ENCODE measurements at places on chromosomes 1 and 21.

DNA sequence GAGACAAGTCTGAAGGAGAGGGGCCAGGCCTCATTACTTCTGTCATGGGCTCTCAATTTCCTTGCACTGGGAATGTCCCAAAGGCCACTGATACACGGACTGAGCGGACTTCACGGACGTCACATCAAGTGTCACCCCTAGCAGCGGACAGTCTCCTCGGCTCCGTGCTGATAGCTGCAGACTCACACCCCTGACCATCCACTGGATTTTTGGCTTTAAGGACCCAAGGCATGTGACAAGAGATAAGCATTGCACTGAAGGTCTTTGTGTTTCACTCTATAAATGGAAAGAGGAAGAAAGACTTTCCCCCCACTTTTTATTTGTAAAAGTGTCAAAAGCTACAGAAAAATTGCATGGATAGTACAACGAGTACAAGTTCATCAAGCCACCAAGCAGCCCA is 200.4 kb upstream of the FGGY start:
- no peak for DNase-seq

GRCh38 chr1:3828391-3828790 is 28.6 kb downstream of the CEP104 start:
- no peak for DNase-seq

DNA sequence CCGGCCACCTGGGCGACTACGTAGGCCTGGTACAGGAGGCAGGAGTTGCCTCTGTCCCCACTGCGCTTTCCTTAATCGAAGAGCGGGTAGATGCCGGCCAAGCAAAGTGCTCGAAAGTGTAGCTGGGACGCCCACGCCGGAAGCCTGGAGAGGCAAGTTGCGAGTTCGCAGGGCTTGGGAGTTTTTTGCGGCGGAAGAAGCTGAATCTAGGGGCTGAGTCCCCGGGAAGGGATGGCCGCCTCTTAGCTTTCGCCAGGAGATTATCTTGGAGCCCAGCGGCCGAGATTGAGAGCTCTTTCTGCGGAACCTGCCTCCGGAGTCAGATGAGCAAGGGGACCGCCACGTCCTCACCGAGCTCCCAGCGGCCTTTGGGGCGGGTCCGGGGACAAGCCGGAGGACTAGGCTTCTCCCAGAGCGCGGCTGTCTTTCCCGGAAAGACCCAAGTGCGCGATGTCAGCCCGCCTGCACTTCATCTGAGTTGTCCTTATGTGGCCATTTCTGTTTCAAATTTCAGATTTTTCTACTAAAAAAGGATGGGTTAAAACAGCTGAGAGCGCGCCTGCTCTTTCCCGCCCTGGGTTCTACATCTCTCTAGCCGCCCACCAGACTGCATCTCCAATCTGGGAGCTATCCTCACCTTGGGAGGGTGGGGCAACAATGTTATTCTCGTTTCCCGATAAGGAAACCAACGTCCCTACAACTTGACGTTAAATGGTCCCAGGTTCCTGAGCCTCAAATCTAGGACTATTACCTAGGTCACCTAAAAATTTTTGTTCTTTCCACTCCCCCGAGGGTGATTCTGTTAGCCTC is 12.4 kb upstream of the TBX15 start:
- DNase-seq: no peak

DNA sequence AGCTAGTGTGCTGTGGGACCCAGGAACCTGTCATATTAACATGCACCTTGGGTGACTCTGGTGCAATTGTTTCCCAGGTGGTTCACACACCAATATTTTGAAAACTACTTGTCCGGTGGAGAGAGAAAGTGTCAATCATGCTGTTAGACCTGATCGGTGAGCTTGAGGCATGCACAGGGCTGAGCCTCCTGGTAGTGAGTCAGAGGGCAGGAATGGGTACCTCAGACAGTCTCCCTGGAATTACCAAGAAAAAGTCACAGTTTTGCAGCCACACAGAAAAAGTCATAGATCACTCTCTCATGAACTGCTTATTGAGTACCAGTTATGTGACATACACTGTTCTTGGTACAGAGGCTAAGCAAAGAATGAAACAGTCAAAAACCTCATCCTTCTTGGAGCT is 140.1 kb upstream of the NFIA start:
- DNase-seq: no peak

GRCh38 chr1:208857465-208857864 is 613.3 kb upstream of the PLXNA2 start:
- DNase-seq: no peak

- DNase-seq: no peak
These were observed 156.9 kb downstream of the EDEM3 start for GRCh38 chr1:184597650-184598357.

- peak; percentile 92 for DNase-seq
These were observed 11.5 kb downstream of the ADAMTSL4 start for GRCh38 chr1:150560576-150561253.

GRCh38 chr21:31042080-31042464 is 3.8 kb upstream of the KRTAP19-8 start:
- no peak for DNase-seq

DNA sequence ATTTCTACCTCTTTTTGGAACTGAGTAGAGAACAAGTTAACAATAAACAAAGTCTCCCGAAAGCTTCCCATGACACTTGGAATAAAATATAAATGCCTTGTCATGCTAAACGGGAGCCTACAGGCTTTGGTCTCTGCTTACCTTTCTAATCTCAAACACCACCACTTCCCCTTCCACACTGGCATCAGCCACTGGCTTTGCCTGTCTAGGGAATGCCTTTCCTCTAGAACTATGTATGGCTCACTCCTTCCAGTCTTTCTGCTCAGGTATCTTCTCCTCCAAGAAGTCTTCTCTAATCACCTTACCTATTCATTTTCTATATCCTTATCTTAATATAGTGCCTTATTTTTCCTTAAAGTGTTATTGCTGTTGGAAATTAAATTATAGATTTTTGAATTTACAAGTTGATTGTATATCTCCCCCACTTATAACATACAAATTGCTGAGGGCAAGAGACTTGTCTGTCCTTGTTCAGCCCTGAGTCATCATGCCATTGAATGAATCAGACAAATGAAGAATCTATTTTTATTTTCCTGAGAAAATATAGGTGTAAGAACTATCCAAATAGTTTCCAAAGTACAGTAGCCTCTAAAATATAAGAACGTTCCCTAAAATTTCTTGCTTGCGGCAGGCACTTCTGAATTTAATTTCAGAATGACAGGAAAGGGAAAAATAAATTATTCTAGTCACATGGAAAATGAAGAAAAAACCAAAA is 119.2 kb downstream of the TM2D1 start:
- no peak for DNase-seq

DNA sequence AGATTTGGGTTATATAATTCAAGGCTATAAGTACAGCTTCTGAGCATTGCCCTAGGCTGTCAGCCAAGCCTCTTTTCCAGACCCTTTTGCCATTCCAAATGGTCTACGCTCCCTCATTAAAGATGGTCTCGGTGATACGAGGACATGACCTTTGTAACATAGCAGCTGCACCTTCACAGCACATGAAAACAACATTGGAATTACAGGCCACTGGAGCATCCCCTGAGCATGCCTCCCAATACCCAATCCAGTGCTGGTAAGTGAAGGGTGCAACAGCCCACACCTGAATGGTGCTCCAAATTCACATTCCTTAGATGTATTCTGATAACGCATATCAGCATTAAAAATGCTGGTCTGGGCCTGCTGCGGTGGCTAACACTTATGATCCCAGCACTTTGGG is 20.1 kb upstream of the PTPRF start:
- no peak for DNase-seq

DNA sequence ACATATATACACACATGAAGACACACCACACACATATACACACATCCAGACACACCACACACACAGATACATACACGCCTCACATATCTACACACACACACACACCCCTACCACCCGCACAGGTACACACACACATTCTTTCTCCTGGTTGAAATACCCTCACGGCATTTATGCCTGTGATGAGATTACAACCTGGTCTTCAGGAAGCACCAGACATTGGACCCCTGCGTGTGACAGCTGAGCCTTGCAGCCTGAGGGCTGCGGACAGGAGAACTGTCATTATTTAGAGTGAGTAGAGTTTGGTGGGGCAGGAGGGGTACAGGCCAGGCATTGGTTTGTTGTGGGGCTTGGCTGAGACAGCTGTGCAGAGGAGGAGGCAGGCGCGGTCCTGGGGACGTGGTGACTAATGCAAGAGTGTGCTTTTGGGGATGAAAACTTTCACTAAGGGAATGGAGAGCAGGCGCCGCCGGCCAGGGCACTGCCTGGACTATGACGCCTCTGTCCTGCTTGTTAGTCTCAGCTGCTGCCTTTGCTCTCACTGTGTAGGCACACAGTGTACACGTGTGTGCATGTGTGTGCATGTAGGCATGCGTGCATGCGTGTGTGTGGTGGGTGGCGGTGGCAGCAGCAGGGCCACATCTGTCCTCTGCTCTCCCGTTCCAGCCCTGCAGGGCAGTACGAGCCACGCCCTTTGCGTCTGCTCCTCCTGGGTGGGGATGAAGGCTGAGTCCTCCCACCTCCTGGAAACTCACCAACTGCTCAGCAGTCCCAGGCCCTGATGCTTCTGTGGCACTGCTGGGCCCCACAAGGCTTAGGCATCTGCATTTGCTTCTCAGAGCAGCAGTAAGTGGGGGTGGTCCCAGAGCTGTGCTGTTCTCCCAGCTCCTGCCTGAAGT is 57.6 kb downstream of the SPSB1 start:
- no peak for DNase-seq

GRCh38 chr1:209791920-209792319 is 7.6 kb upstream of the C1orf74 start:
- DNase-seq: no peak

DNA sequence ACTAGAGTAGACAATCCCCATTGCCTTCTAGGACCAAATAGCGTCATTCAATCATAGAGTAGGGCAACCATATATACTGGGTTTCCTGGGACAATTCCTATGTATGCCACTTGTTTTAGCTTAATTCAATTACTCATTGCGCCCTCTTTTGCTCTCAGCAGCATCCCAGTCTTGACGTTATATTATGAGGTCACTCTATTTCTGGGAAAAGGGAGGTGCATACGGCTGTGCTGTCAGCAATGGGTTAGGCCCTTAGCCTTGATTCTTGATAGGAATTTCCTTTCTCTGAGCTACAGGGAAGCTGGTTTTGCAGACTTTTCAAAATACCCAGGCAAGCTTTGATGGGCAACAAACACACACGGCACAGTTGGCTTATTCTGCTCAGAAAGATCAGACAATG is 4.4 kb upstream of the KAZN start:
- DNase-seq: no peak

GRCh38 chr1:62784509-62785365 is 805 bp downstream of the ATG4C start:
- DNase-seq: no peak

GRCh38 chr1:24474193-24474592 is 28.4 kb upstream of the RCAN3 start:
- DNase-seq: no peak

DNA sequence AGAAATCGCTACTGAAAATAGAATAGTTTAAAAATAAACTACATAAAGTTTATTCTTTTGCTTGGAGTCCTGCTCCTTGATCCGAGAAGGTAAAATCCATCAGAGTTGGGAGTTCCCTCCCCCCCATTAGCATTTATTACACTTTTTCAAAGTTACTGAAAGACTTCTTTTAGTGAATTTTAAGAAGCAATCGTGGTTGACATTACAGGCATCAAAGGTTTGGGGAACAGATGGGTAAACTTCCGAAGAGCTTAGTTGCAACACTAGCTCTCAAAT is 31.0 kb upstream of the NFIA start:
- no peak for DNase-seq

DNA sequence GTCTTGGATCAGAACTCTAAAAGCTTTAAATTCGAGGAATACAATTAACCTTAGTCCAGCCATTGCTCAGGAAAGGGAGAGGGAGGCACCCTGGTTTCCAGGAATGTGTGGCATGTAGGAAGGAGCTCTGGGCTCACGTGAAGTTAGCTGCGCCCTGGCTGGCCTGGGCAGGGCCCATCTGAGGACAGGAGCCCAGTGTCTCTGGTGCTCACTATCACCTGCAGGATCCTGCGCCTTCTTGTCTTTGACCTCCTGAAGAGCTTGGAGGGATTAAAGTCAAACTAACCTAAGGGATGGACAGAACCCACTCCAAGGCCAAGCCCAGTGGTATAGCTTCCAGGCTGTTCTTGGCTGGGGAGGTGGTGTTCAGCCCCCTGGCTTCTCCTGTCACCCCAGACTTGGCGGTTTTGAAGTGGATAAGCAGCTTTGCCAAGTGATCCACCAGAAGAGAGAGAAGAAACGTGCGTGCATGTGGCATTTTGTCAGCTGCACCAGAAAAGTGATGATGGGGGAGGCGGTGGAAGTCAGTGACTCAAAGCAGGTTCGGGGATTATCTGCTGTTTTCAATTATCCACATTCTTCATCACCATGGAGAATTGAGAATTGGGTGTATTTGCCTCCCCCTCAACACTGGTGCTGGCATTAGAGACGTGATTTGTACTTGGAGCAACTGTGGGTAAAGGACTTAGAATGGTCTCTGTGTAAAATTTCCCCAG is 11.9 kb upstream of the KCNN3 start:
- no peak for DNase-seq

DNA sequence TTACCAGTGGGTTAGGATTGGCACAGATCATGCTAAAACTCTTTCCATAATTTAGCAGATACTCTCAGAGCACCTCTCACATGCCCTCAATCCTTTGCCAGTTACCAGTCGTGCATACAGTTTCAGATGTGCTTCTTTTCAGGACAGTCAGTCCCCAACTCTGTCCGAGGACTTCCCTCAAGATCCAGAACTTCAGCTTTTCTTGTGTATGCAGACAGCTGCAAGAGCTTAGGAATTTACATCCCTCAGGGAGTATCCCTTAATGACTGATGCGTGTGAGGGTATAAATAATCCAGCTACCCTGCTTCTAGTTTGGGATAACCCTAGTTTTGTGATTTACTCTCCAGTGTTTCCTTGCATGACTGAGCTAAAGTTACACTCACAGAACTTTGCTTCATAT is 393.0 kb upstream of the PLXNA2 start:
- DNase-seq: no peak

DNA sequence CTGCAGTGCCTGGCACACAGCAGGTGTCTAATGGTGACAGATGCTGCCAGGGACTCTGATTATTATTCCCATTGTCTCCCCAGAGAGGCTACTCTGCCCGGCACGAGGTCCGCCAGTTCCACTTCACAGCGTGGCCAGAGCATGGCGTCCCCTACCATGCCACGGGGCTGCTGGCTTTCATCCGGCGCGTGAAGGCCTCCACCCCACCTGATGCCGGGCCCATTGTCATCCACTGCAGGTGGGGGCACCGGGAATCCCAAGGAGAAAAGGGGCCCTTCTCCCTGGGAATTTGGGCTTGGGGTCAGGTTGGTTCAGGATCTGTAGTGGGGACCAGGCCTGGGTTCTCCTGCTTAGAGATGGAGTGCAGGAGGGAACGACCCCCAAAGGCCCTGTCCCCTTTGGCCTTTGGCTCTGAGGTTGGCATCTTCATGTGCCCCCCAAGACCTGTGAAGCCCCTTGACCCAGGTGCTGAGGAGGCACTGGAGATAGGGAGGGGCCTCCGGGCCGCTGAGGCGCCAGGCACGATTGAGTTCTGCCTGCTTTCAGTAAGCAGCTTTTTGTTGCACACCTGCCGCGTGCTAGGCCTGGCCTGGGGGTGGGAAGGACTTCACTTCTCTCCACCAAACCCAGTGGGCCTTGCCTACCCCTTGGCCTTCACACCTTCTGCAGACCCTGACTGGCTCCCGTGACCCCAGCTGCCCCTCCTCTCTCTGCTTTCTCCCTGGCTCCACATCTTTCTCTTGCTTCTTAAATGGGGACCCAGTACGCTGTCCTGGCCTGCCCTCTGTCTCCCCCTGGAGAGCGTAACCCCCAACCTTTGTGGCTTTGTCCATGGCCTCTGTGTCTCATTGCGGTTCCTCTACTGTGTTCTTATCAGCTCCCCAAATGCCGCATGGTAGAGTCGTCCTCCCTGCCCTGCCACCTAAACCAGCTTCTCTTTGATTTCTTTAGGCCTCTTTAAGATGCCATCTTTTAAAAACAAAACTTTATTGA is 76.4 kb downstream of the PTPRU start:
- DNase-seq: no peak

Data from activated naive CD8-positive, alpha-beta T cell treated with anti-CD3 and anti-CD28 coated beads, Interleukin-2, amount 50 U/mL, for 24 hours (primary cell).